ENCODE measurements at places on chromosomes 1 and 21.

DNA sequence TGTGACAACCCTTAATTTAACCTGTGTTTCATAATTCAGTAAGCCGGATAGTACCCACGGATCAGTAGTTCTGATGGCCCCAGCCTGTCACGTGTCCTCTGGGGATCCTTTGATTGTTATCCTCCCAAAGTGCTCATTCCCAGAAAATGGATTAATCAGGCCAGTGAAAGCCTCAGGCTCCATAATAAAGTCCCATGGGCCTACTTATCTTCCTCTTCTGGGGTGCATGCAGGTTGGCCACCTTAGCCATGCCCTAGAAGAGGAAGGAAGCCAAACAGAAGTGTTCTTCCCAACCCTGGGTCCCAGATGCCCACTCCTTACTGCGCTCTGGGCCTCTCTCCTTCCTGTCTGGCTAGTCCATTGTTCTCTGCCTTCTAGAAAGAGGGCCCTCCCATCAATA lies 146.1 kb downstream of the EDEM3 start:
- no peak for DNase-seq

DNA sequence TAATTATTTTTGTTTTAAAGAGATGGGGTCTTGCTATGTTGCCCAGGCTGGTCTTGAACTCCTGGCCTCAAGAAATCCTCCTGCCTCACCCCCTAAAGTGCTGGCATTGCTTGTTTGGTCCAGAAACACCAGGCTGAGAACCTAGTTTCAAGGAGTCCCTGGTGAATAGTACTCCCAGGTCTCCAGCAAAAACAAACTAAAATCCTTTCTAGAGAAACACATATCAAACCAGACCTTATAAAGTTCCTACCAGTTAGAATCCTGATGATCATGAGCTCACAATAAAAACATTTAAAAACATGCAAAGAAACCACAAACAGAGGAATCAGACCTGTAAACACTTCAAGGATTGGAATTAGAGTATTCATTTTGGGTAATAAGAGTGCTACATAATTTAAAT lies 34.4 kb upstream of the PADI1 start:
- no peak for DNase-seq

DNA sequence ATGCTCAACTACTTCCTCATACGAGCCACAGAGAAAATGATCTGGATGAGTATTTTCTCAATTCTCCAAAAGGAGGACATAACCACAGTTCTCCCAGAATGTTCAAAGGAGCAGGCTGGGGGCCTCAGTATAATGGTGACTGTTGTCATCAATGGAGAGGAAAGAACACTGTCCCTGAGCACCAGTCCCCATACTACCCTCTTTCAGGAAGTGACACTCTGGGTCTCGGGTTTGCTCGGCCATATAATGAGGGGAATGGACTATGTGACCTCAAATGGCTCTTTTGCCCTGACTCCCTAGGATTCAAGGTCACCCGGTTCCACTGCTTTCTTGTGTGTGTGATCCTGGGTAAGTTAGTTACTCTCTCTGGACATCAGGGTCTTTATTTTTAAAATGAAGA lies 22.8 kb downstream of the SLC9A1 start:
- DNase-seq, result no peak

GRCh38 chr1:55385402-55386018 lies 170.3 kb upstream of the USP24 start:
- DNase-seq, result no peak

DNA sequence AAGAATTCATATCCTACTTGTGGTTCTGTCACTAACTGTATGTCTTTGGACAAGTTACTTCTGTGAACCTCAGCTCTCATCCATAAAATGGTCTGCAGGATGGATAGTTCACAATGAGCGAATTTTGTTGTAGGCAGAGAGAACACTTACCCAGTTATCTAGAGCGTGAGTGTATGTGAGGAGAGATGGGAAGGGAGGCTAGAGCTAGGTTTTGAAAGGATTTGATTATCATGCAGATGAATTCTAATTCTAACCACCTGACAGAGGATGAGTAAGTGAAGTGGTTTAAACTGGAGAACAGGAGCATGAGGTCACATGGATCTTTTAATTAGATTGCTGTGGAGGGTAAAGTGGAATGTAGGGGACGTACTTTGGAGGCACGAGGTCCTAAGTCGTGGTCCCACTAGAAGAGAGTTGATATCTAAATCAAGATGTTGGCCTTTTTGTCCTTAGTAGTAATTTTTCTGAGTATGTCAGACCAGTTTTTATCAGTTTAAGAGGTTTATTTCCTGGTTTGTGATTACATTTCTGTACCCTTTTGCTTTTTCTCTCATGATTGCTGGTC lies 5.0 kb downstream of the SUCO start:
- DNase-seq, result no peak

All from Jurkat, Clone E6-1 (cell line).